ENCODE measurements at places on chromosomes 12 and 14. TPM values are rescaled to one million over a fixed set of nuclear protein-coding genes. Genes with fewer than 3 reads are reported as not detected.

Gene NEMP1
- 6.6 TPM for total RNA-seq

Gene KRT3
- not detected for total RNA-seq

Gene PLEKHD1
- total RNA-seq: 0.07 TPM

Gene LGR5
- total RNA-seq: 2.2 TPM

Gene AQP6
- 0.20 TPM for total RNA-seq

Gene WSB2
- 193 TPM for total RNA-seq

Gene SALL2
- 5.0 TPM for total RNA-seq

Gene GZMB
- not detected for total RNA-seq

Gene PPP1R36
- 1.2 TPM for total RNA-seq
